ENCODE measurements at places on chromosomes 4 and X. TPM values are rescaled to one million over a fixed set of nuclear protein-coding genes. Genes with fewer than 3 reads are reported as not detected.

- DNase-seq: peak; percentile 28
Observed at GRCh38 chr4:106160560-106160959, 155.4 kb downstream of the TBCK start.

The AVPR2 gene
- total RNA-seq: not detected

- no peak for DNase-seq
Observed at GRCh38 chrX:43552156-43552555, 103.9 kb upstream of the MAOA start.

- peak; percentile 26 for DNase-seq
Observed at GRCh38 chrX:10617999-10618351, 2.4 kb downstream of the MID1 start.

DNA sequence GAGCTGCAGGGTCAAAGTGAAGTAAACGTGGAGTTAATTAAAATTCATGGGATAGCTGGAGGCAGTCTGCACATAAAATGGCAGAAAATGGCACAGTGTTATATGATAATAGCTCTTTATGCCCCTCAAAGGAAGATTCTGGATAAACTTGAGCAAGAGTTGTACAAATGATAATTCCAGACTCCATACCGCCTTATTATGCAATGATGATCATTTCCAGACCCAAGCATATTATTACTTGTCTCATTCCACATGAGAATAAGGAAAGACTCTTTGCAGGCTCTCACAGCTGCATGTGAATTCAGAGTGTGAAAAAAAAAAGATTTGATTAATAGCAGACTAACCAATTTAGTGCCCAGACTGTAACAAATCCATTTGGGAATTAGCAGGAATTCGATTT lies 105.4 kb downstream of the STK32B start:
- DNase-seq: peak; percentile 20
